T-cell (primary cell): ENCODE measurements at places on chromosomes 16 and 17.

- peak; percentile 37 for DNase-seq
Measured at GRCh38 chr17:63834431-63835166, 7.1 kb upstream of the FTSJ3 start.

DNA sequence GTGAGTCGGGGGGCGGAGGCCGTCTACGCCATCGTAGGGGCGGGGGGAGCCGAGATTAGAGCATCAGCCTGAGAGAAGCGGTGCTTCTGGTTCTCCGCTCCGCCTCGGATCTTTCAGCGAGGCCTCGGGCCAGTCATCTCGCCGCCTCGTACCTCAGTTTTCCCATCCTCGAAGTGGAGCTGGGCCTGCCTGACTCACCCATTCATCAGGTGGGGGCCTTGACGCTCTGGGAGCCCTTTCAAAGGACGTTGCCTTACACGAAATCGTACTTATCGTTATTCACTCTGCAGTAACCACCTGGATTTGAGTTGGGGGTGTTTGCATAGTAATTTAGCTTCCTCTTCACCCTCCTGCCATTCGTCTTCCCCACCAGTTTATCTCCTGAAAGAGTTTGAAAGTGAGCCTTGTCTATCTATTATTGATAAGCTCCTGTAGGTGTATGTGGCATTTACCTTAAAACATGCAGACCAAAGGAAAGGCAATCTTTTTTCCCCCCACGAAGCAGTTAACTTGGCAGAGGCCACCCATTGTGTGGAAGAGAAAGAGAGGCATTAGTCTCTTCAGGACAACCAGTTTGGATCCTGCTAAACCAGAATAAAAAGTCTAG, 674 bp downstream of the TAF15 start:
- DNase-seq, result no peak

DNA sequence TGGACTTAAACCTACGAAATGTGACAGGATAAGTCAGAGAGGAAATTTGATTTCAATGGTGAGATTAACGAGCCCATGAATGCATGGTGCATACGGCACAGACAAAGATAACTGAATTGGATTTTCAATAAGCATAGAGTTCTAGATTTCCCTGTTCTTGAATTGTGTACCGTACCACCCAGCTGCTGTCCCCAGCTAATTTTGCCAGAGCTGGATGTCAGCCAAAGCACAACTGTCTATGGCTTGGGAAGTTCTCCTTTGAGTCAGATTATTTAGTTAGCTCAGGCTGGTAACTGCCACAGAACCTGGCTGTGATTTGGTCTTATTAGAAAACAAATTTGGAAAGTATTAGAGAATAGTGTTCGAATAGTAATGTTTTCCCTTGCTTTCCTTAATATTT, 143.1 kb downstream of the CDH13 start:
- no peak for DNase-seq

DNA sequence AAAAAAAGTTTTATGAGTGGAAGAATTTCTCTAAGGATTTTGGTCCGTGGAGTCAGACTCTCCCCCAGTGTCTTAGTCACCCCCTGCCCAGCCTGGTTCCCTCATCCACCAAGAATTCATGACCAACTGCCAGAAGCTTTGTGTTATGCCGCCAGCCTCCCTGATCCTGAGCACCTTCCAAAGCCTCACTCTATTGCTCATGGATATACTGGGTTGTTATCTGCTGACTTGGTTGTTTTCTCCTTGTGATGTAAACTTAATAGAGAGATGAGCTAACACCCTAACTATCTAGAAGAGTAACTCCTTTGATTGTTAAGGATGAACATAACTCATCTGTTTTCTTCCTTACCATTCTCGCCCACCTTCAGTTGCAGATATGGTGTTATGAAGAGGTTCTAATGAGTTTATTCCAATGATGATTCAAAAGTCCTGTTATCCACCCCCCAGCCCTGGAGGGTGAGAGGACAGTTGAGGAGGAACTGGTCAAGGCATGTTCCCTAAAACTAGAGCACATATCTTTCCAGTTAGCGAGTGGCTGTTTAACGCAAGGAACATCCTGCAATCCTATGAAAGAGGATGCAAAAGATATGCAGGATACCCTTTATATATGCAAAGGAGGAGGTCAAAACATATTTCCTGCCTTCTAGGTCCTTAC, 1.5 kb upstream of the PSMD3 start:
- no peak for DNase-seq

GRCh38 chr16:26688699-26689098, 378.0 kb upstream of the C16orf82 start:
- no peak for DNase-seq

DNA sequence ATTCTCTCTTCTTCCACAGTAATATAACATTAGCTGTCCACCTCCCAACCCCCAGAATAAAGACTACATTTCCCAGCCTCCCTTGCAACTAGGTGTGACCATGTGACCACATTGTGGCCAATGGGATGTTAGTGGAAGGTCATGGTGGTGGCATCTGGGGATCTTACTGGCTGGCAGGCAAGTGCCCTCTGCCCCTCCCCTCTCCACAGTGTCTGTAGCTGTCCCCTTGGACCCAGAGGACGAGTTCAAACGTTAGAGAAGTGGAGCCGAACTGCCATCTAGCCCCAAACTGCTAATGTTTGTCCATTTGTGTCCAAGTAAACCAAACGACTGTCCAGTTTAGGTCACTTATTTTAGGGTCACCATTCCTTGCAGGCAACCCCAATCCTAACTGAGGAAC, 26.6 kb upstream of the KCNG4 start:
- DNase-seq, result peak; percentile 40

DNA sequence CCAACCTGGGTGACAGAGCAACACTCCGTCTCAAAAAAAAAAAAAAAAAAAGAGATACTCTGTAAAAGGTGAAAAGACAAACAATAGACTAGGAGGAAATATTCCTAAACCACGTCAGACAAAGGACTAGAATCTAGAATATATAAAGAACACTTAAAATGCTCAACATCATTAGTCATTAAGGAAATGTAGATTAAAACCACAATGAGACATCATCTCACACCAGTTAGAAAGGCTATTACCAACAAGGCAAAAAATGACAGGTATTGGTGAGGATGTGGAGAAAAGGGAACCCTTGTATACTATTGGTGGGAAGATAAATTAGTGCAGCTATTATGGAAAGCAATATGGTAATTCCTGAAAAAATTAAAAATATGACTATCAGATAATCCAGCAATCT, 903.1 kb upstream of the SOX9 start:
- no peak for DNase-seq

DNA sequence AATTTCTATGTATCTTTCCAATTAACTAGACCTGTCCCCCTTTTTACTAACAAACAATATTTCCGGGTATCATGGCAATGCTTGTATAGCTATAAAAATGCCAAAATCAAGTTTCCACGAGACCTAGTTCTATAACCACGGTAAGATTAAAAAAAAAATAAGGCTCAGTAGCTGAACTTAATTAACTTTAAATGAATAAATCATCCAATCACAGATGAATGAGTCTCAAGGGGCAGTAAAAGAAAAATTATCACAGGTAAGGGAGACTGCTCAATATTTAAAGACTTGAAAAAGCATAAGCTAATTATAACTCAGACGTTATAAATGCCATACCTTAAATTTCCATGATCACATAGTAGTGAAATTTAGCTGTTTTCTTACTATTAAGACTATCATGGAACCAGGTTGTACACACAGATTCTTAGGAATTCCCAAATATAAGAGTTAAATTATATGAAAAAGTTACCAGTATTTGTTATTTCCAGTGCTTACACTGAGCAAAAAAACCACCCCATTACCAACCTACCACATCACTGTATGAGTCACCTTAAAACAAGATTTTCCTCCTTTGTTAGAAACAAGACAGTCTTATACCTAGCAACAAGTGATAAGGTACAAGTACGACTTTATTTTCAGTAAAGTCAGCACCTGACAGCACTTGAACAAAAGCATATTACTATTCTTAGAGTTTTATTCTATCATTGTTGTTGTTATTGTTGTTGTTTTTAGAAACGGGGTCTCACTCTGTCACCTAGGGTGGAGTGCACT, 20.6 kb downstream of the SSH2 start:
- no peak for DNase-seq

DNA sequence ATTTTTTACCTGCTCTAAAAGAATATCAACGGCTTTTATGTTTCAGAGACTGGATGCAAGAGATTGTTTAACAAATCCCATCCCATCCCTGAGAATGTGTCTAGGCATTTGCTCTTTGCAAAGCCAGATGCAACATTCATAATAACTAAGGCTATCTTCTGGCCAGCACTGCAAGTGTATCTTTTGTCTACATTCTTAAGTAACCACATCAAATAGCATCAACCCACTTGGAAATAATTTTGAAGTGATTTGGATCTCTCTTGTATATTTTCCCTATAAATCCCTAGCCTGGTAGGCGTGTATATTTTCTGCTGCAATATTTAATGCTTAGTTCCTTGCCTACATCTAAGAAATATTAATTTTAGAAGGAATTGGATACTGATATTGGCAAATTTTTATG, 64.3 kb downstream of the PIGL start:
- no peak for DNase-seq

- no peak for DNase-seq
Measured at GRCh38 chr17:79657861-79658810, 47.3 kb upstream of the RBFOX3 start.

- no peak for DNase-seq
Measured at GRCh38 chr17:35291802-35292201, 48.9 kb downstream of the SLFN5 start.

DNA sequence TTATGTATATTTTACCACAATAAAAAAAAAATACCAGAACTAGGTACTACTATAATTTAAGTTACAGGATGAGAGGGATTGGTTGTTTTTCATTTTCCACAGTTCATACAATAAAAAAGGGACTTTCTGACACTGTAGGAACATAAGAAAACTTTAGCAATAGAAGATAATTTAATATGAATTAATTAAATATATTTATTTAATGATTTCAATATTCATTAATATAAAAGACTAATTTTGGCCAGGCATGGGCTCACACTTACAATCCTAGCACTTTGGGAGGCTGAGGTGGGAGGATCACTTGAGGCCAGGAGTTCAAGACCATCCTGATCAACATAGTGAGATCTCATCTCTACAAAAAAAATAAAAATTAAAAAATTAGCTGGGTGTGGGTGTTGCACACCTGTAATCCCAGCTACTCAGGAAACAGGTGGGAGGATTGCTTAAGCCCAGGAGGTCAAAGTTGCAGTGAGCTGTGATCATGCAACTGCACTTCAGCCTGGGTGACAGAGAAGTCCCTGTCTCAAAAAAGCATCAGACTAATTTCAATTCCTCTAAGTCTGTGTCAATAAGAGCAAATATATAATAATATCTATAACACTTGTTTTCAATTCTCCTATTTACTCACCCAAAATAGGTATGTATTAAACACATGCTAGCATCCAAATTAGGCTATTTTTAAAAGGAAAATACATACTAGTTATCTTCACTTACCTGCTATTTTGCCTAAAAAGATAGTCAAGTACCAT, 79.6 kb downstream of the BRIP1 start:
- DNase-seq, result no peak

- no peak for DNase-seq
Measured at GRCh38 chr17:42167807-42168206, 13.0 kb upstream of the RAB5C start.
